ENCODE measurements at places on chromosomes 11 and 22.

- no peak for DNase-seq
These were observed 15.1 kb upstream of the ADORA2A start for GRCh38 chr22:24412274-24412673.

DNA sequence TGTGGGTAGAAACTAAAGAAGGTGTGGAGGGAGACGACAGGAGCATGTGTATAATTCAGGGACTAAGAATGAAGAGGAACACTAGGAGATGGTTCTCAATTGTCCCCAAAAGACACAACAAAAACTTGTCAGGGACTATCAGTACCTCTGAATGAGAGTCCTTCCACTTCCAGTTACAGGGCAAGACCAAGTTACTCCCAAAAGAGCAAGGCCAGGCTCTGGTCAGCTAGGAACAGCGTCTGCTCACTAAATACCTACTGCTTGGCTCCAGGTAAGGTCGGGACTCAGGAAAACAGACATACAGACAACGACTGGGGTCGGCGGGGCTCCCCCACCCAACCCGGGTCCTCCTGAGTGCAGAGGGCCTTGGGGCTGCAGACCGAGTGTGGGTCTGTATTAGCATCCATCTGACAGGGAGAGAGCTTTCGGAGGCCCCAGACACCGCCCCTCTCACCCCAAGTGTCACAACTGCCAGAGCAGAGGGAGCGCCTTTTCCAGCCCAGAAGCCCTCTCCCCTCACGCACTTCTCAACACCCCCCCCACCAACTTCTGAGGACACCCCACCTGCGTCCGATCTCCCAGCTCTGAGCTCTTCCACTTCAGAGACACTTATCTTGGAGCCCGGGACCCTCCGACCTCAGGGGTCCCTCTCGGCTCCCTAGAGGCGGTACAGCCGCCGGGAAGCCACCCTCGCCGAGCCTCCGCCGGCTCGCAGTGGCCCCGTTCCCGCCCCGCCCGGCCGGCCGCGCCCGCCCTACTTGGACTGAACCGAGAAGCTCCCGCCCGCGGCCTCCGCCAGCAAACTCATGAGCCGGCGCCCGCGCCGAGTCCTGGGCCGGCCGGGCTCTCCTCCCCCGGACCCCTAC, 522 bp downstream of the RHOG start:
- peak; percentile 51 for DNase-seq

DNA sequence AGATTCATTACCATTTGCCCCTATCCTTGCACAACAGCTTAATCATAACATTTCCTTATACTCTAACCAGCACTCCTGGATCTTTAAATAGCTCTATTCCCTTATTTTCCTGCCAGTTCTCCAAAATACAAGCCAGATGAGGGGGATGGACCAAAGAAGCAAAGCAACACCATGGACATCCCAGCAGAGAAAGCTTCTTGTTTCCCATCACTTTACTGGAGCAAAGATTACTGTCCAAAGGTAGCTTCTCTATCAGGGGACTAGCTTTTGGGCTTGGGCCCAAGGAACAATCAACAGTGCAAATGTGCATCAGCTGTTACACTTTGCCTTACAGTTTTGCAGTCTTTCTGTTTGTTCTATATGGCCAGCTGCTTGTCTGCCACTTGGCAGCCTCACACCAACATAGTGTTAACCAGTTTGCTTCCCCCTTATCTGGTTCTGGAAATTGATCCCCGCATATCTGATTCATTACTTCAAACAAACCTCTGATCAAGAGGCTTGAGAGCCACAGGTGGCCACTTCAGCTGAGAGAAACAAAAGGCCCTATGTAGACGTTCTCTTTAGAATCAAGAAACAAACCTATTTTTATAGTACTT, 814.3 kb downstream of the METTL15 start:
- no peak for DNase-seq

DNA sequence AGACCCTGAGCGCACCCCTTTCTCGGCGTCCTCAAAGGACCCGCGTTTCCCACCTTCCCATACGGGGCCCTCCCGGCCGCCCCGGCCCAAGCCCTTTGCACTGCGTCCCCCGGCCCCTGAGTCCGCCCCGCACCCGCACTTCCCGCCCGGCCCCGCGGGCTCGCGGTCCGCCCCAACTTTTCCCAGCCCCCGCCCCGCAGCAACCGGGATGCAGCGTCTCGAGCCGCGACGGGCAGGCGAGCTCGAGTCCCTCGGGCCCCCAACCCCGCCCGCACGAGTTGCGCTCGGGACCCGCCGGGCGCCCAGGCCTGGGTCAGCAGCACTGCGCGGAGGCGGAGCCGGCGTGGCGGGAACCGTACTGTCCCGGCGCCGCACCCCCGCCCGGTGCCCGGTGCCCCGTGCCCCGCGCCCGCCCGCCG, 371 bp downstream of the SMCO4 start:
- no peak for DNase-seq

DNA sequence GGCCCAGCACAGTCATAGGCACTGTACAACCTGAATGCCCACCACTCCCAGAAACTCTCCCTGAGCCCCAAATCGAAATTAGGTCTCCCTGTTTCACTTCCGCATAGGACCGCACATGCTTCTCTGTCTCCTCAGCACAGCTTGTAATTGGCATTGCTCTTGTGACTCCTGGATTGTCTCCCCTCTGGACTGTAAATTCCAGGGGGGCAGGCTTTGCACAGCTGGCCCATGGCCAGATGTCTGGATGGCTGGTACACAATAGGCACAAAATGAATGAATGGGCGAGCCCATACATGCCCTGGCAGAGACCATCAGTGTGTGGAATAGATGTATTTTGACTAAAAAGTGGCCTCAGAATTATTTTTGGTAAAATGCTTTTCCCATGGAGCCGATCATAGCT, 63.3 kb upstream of the PHF21B start:
- DNase-seq, result no peak

DNA sequence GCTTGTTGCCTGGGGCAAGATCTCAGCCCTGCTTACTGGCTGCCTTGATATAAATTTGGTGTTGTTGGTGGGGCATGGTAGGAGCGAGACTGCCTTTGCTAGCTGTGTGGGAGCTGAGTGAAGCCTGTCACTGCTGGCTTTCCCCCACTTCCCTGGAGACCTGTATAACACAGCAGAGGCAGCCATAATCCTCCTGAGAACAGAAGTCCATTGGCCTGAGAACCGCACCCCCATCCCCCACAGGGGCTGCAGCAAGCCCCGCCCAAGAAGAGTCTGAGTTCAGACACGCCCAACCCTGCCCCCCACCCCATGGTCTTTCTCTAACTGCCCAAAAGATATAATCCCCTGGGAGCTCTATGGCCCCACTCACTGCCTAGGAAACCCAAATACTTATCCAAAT, 39.2 kb upstream of the ARHGAP42 start:
- DNase-seq, result no peak

DNA sequence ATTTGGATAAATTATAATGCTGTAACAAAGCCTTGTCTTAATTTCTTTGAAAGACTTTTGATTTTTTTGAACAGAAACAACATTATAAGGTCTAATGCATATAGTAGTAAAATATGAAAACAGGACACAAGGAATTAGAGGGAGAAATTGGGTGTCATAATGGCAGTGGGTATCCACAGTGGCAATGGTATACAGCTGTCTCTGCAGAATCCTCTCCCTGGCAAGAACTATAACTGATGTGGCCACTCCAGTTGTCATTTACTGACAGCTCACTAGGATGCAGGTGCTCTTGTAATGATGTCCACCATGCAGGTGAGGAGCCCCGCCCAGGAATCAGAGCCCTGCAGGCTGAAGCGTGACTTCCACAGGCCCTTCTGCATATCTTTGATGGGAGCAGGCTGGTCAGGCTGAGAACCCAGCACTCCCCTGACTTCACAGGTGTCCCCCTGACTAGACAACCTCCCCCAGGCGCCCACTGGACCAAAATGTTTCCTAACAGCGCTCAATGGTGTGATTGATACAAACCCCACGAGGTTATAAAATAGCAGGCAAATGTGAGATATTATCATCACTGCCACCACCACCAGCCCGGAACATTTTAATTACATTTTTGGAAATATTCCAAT, 32.8 kb upstream of the SERPIND1 start:
- no peak for DNase-seq

DNA sequence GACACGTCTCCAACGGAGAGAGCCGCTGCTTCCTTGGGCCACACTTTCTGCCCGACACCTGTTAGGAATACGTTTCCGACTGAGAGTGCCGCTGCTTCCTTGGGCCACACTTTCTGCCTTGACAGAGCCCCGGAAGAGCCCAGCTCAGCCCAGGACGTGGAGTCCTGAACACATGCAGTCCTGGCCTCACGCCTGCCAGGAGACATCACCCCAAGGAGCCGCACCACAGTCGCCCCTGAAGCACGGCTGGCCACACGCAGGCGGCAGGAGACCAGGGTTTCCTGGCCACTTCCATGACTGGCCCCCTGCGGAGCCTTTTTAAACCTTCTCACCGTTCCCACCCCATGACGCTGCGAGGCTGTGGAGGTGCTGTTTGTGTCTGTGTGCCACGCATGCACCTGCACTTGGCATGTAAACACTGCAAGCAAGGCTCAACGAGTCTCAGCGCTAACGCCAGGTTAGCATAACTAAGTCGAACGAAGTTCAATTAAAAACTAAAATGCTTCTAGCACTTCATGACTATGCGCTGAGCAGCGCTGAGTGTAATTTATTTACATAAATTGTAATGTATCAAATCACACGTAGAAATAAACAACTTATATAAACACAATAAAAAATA, 8.8 kb downstream of the TOLLIP start:
- no peak for DNase-seq

GRCh38 chr11:78080084-78080817, 589 bp upstream of the NDUFC2 start:
- no peak for DNase-seq

DNA sequence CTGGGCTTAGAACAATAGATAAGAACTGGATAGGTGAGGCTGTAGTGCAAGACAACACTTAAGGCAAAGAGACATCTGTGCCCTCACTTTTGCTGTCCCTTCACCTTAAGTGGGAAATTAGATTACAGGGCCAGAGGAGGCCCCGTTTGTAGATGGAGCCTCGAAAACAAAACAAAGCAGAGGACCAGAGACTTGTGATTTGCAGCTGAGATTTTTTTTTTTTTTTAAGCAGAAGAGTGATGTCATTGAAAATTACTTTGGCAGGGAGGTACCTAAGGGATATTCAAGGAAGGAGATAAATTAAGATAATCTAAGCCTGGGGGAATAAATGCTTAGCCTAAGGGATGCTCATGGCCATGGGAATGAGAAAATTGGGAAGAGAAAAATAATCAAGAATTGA, 31.4 kb downstream of the ZC3H12C start:
- no peak for DNase-seq

- no peak for DNase-seq
These were observed 18.7 kb upstream of the LRP5 start for GRCh38 chr11:68293708-68294107.

- no peak for DNase-seq
These were observed 15.2 kb upstream of the SLC6A5 start for GRCh38 chr11:20584093-20584774.

- DNase-seq, result no peak
These were observed 60.2 kb upstream of the LRRC4C start for GRCh38 chr11:41519696-41520095.

DNA sequence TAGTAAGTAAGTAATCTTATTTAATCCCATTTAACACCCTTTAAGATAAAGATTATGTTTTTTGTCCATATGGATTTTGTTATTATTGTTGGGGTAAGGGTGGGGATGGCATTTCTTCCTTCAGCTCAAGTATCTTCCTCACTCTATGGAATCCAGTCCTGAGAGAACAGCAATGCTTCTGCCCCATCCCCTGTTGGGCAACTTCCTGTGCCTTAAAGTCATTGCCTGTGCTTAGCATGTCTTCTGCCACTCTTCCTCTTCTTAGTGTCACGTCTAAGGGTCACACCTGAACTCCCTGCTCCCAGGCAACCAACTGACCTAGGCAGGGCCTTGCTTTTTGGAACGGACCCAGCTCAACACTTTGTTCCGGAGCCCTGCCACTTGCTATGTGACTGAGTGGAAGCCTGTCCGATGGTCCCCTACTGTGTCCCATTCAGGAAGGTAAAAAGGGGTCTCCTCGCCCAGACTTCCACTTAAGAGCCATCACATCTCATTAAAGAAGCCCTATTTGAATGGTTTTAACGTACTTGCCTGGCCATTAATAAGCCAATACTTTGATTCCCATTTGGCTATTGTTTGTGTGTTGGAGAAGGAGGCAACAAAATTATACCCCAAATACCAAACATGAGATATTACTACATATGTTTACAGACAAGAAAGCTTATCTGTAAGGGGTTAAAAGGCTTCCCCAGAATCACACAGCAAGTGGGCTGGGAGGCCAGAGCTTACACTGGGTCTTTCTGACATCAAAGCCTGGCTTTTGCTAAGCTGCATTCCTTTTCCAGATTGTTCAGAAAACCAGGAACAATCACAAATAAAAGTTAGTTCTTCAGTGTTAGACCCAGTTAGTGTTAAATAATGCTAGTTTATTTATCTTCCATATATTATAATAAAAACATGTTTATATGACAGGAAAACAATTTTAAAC, 59.2 kb downstream of the RAB38 start:
- DNase-seq, result no peak

GRCh38 chr22:48647606-48648515, 1179.8 kb downstream of the BRD1 start:
- DNase-seq, result no peak

- no peak for DNase-seq
These were observed 137.3 kb downstream of the KCNA4 start for GRCh38 chr11:29879560-29879959.

DNA sequence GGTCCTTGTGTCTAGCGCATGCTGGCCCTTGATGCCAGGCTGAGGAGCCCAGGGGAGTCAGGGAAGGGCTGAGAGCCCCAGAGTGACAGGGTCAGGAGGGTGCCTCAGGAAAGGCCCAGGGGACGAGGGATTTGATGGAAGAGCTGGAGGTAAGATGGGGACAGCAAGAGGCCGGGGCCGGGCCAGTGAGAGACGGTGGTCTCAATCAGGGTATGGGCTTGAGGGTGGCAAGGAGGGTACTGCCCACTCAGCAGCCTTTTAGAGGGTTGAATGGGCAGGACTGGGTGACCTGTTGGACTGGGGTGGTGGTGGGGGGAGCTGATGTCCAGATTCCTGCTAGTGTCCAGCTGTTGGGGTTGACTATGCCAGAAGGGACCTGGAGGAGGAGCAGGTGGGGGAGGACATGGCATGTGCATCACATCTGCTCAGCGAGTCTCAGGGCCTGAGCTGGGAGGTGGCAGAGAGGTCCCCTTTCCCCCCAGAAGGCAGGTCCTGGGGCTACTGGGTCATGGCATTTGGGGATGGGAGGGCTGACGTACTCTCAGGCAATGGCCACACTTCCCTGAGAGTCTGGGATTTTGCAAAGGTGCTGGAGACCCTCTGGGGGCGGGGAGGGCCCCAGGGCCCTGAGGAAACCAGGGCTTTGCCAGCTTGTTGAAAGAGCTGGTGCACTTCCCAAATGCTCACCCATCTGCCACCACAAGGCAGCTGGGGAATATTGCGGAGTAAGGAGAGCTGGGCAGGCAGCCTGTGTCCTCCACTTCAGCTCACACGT, 18.4 kb downstream of the MYO7A start:
- no peak for DNase-seq

DNA sequence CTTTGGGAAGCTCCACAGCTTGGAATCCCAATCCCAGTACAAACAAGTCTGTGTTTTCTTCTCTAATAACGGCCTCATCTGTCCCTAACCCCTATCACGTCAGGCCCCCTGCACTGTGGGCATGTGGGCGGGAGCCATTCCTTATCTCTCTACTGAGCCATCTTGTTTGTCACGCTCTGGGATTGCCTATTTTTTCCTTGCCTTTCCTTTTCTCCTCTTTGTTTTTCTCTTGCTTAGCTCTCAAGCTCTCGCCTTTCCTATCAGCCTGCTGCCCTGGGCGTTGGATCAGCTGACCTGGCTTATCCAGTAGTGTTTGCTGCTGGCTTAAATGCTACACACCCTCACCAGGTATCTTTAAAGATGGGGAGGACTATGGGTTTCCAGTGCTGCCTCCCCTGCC, 35.8 kb downstream of the ARHGAP1 start:
- DNase-seq, result no peak
